ENCODE measurements at places on chromosomes 5 and 9.

GRCh38 chr5:83069096-83069799, 7.9 kb downstream of the TMEM167A start:
- peak; percentile 38 for DNase-seq

GRCh38 chr9:87271696-87272477, 225.8 kb upstream of the DAPK1 start:
- DNase-seq = no peak

GRCh38 chr9:130664251-130665028, at the start of gene PRDM12:
Gene PRDM12, plus strand, starts transcription at chr9:130664594. Its CDS starts 60 bp downstream, at chr9:130664654.
- DNase-seq = no peak

DNA sequence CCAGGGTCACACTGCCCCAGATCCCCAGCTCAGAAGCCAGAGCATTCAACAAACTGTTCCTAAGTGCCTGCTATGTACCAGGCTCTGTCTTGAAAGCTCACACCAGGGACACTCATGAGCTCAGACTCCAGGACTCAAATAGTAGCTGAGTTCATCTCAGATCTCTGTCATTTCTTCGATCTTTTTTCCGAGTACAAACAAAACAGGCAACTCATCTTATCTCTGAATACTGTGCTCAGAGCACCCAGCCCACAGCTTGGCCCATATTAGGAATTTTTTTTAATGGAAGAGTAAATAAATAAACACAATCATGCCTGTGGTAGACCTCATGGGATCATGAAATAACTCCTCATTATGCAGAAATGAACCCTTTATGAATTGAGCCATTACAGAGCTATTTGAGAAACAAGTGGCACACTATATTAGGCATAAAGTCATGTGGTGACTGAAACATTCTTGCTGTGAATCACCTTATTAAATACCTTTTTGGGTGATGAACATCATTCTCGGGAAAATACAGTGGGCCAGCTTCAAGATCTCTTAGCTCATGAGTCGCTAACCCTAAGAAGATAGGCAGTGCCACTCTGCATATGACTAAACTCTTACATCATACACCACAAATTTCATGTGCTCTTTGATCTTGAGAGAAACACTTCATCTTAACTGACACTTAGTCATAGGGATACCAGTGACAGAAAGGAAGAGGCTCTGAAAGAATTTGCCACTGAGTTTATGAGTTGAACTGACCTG, 9.9 kb downstream of the SH3RF2 start:
- DNase-seq = peak; percentile 89

DNA sequence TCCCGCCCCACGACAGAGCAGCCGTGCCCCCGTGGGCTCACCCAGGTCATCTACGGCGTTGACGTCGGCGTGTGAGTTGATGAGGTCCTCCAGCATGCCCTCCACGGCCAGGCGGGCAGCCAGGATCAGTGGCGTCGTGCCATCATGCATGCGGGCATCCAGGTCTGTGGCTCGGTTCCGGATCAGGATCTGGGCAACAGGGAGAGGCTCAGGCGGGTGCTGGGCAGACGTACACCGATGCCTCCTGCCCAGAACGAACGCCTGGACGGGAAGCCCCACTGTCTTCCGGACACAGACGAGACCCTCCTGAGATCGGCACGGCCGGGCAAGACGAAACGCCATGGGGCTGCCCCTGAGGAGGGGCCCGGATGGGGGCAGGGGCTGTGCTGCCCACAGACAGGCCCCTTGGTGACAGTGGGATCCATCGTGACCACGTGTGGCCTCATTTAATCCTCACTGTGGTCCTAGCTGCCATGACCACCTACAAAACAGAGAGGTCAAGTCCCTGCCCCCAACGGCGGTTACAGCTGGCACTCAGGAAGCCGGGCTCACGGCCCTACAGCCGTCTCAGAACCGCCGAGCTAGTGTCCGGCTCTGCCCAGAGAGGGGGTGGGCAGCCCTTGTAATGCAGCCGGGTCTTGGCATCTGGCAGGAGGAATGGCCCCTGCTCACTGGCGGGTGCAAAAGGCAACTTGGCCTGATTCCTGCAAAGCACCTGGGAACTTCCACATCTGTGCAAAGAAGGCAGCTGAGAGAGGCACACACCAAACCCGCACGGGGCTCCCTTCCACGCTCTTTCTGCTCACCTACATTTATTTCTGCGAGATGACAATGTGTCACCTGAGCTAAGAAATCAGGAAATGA, 16.5 kb upstream of the SEC16A start:
- no peak for DNase-seq

GRCh38 chr5:174922955-174923354, 198.6 kb downstream of the MSX2 start:
- DNase-seq = no peak

DNA sequence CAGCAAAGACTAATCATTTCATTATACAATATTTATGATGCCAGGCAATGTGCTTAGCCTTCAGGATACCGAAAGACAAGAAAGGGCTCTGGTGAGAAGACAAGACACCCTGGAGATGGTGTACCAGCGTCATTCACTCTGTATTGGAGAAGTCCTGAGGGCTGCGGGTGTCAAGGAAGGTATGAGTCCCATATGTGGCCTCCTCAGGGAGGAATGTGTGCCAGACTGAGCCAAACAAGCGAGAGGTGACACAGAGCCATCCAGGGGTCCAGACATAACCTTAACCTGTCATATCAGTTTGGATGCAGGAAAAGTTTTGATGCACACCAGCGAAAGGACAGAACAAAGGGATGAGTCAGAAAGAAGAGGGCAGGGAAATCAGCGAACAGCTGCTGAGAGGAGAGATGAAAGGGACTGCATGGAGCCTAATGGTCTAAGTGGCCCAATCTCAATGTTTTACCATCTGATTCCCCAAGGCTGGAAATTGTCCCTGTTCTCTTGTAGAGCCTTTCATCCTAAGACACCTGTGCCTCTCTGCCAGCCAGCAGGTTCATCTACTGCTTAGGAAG, 38.9 kb downstream of the ADRA1B start:
- no peak for DNase-seq

GRCh38 chr9:94904806-94905205, 178.3 kb downstream of the AOPEP start:
- no peak for DNase-seq

DNA sequence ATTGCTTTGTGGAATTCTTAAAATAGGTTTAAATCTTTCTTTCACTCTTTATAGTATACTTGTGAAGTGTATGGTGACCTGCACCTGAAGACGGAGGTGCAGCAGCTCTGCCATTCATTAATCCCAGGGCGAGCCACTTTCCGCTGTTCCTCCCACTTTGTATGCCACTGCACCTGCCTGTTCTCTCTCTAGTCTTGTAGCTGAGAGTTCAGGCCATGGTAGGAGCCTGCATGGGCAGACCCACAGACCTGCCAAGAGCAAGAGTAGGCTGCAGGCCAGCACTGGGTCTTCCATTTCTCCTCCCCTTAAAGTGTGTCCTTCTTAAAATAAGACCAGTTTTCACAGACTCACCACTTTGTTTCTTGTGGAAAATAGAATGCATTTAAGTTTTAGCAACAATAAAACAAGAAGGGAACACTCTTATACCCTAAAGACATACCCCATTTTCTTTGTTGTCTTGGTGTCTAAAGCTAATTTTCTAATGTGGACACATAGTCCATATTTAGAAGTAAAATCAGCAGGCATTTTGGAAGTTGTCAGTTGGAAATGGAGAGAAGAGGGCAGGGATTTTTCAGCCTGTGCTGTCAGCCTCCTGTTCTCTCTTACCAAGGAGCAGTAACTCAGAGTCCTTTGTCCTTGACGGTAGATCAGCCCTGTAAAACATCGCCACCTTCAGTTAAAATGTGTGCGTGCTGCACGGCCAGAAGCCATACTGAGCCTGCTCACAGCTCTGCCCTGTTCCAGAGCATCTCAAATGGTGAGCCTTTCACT, 103.2 kb downstream of the SNCAIP start:
- peak; percentile 71 for DNase-seq

- no peak for DNase-seq
Observed at GRCh38 chr9:32340361-32340760, 44.1 kb upstream of the ACO1 start.

DNA sequence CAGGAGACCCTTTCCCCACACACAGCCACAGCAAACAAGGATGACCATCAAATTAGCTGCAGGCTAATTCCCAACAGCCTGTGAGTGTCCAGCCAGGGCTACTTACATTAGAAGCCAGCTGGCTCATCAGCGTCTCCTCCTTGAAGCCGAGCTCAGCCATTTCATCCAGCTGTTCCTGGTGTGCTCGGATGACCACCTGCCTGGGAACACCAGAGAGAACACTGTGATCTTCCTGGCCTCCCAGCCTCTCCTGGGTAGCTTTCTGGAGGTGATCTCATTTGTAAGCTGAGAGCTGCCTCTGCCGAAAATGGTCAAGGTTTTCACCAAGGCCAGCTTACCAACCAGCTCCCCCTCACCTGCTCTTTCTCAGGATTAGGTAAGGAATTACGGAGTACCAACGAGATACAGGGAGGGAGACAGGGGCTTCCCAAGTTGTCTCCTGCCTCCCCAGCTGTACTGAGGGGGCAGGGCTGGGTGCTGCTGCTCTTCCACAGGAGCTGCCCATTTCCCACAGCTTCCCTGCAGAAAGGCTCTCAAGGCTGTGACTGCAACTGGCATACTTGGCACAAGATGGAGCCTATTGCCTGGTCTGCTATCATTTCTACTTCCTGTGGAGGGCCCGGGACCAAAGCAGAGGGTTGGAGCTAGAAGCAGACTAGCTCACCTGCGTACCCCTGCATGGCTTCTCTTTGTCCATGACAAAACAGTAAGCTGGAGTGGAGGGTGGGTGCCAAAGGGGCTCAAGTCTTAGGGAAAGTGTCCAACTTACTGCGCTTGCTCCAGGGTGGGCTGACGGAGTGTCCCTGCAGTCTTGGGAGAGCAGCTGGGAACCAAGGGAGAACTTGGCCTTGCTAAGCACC, 73.9 kb downstream of the KIF24 start:
- DNase-seq = no peak

- DNase-seq = no peak
Observed at GRCh38 chr9:278651-279050, 64.0 kb downstream of the DOCK8 start.

DNA sequence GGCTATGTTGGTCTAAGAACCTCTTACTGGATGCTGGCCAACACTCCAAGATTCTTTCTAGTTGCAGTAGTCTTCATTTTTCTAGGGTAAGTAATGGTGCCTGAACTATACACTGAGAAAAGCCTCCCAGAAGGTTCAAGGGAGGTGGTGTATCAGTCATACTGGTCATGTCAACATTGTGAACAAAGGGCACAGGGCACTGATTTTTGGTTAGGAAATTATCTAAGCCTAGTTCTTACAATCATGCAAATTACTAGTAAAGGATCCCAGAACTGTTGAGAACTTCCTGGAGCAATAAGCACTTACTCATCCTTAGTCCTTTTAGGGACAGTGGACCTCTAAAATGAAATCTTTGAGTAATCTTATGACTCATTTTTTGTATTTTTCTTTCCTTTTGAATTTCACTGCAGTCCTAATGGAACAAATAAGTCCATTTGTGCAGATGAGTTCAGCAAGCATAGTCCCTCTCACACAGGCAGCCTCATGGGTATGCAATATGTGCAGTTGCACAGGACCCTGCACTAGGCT, 21.1 kb upstream of the CDC42SE2 start:
- peak; percentile 85 for DNase-seq

DNA sequence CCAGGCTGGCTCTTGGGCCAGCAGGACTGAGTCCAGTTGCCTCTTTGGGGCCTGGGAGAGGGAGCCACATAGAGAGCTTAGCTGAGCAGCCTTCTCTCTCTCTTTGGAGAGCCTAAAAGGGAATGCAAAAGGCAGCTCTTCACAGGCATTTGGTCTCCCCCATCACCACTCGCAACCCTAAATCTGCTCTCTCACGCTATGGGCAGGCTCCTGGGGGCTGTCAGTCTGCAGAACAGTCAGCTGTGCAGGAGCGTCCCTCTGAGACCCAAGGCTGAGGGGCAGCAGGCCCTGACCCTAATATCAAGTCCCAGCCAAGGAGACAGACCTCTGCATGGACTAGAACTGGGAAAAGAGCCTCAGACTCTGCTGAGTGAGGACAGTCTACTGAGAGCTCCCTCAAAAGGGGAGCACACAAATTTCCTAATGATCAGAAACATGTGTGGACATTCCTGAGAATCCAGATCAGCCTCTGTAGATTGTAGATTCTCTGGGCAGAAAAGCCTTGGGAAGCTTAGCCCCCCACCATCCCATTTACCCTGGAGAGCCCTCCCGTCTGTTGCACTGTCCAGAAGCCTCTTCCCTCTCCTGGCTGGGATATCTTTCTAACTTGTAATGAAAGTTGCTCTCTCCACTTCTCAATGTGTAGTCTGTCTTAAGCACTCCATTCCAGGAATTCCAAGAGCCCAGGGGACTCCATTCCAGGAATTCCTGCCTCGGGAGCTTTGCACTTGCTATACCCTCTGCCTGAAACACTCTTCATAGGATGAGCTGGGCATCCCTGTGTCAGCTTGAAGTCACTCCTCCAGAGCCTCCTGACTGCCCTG, 79.4 kb downstream of the FAM114A2 start:
- DNase-seq = no peak

- peak; percentile 96 for DNase-seq
Observed at GRCh38 chr5:113487781-113488644, at the start of gene MCC. Gene MCC, minus strand, starts transcription at chr5:113488453.

DNA sequence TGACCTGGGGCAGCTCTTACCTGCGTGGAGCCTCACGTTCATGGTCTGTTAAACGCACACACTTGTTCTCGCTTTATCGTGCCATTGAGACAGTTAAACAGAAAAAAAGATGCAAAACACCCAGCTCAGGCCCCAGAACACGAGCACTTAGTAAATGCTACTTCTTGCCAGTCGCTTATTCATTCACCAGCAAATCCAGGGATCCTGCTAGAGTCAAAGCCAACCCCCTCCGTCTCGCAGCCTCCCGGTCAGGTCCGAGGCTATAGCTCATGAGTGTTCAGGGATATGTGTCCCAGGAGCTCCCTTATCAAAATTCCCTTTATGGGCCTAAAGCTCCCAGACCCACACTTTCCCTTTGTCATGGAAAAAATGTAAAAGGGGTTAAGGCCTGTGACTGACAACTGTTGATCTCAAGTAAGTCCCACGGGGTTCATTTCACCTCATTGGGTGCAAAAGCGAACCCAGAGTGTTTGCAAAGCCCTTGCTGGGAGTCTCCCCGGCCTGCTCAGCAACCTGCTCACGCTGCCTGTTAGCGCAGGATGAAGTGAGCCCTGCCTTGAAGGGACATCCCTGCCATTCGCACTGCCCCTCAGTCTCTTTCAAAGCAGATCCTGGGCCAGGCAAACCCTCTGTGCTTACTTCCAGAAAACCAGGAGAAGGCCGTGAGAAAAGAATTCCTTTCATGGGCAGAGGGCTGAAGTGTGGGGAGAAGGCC, 40.7 kb downstream of the HRH2 start:
- no peak for DNase-seq

- no peak for DNase-seq
Observed at GRCh38 chr5:65835191-65835590, 91.2 kb upstream of the ERBIN start.

DNA sequence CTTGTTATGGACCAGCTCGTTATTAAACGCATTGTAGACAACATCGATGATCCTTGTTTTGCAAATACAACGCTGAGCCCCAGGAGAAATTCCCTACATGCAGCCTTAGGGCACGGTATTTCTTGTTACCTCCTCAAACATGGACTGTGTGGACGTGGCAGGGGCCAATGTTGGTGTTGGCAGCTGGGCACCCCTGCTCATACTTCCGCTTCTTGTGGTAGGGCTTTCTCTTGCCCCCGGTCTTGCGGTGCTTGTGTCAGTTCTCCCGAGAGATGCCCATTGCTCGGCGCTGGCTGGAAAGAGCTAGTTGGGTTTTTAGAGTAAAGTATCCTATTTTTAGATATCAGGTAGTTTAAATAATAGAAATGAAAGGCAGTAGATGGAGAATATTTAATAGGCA, 45.5 kb downstream of the UBAP1 start:
- no peak for DNase-seq

GRCh38 chr9:20760246-20760891, 76.3 kb downstream of the FOCAD start:
- DNase-seq = peak; percentile 67

- peak; percentile 4 for DNase-seq
Observed at GRCh38 chr9:99269416-99269815, 47.3 kb downstream of the SEC61B start.

Data from epithelial cell of esophagus (primary cell).